ENCODE measurements at places on chromosomes 6 and 20.

DNA sequence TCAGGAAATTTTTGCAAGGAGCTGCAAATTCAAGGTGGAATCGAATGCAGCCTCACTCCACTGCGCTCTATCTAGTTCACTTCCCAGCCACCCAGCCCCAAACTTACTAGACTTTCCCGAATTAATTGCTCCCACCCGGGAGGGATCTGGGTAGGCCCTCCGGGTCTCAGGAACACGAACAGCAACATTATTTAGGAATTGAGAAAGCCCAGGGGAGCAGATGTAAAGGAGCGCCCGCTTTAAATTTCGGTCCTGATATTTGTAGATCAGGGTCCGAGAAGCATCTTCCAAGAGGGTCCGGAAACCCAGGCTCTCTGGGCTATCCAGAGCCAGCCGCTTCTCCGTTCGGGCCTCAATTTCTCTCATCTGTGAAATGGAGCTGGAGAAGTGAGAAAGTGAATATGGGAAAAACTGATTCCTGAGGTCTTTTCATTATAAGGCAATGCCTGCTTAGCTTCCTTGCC lies 490 bp upstream of the ID1 start:
- DNase-seq, result no peak

DNA sequence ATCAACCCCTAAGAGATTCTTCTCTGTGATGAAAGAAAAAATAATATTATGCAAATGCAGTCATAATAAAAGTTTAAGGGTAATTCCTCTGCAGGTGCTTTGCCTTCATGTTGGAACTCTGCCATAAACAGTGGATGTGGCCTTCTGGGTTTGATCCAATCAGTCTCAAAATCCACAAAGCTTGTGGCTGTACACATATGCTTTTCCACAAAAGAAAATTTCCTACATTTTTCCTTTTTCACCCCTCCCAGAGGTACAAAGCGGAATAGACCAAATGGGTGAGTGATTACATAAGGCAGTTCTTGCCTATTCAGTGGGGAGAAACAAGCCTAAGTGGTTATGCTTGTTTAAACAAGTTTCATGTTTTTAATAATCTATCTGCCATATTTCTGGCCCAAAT lies 16.7 kb downstream of the CALHM5 start:
- DNase-seq, result no peak

GRCh38 chr6:104486035-104486434 lies 373.7 kb downstream of the HACE1 start:
- DNase-seq, result no peak

DNA sequence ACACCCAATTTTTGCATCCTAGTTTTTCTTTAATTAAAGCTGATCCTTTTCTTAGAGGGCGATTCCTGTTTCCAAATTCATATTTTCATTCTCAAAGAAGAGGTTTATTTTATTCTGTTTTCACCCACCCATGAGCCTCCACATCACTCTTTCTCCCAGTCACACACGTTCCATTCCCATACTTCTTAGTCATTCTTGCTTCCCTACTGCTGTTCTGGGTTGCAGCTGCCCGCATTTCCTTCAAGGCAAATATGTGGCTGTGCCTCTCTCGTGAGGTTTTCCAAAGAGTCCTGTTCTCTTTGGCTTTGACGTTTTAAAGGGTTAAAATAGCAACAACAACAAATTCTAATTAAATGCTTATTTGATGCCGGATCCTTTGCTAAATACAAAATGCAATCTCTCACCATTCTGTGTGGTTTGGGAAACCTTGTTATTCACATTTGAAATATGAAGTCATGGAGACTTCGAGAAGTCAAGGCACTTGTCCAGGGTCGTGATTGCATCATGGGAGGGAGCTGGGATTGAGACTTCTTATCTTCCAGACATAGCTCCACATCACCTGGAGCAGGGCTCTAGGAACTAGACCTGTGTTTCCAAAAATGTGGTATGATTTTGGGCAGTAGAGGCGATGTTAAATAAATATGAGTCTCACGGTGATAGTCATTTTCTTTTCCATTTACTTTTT lies 126.6 kb downstream of the DOK5 start:
- no peak for DNase-seq

GRCh38 chr6:166691746-166692145 lies 64.7 kb upstream of the RPS6KA2 start:
- no peak for DNase-seq

GRCh38 chr6:103723438-103724322 lies 1136.0 kb downstream of the HACE1 start:
- DNase-seq, result no peak
